ENCODE measurements at places on chromosomes 2 and 18.

DNA sequence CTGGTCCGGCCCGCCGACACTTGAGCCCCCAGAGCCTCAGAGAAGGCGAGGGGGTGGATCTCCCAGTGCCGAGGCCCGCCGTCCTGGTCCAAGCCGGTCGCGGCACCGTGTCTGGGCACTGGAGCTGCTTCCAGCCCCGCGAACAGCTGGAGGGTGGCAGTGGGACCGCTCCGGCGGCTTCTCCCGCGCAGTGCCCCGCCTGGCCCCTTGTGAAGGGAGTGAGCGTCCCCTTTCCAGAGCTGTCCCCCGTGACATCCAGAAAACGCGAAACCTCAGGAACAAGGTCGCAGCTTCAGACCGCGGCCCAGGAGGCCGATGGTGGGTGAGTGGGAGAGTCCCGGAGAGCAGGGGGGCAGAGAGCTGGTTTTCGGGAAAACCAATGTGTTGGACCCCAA, 579 bp upstream of the EMX1 start:
- no peak for DNase-seq

- no peak for DNase-seq
Observed at GRCh38 chr18:65942854-65943253, 192.0 kb downstream of the CDH7 start.

GRCh38 chr2:48749291-48750127, 6.0 kb downstream of the LHCGR start:
- no peak for DNase-seq

- DNase-seq = no peak
Observed at GRCh38 chr18:61722247-61722646, 170.6 kb downstream of the RNF152 start.

GRCh38 chr18:55265984-55266383, 306.7 kb upstream of the CCDC68 start:
- DNase-seq = no peak

GRCh38 chr2:135226961-135227360, 174.9 kb downstream of the RAB3GAP1 start:
- DNase-seq = no peak

GRCh38 chr2:173184031-173185004, 108.7 kb downstream of the MAP3K20 start:
- DNase-seq = no peak

DNA sequence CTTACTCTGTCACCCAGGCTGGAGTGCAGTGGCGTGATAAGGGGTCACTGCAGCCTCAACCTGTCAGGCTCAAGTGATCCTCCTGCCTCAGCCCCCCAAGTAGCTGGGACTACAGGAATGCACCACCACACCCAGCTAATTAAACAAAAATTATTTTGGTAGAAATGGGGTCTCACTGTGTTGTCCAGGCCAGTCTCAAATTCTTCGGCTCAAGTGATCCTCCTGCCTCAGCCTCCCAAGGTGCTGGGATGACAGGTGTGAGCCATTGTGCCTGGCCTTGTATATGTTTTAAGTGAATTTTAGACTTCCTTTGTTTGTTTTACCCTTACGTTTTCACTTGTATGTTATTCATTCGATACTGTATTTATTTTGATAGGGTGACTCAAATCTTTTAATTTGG, 34.7 kb upstream of the ITSN2 start:
- no peak for DNase-seq
